ENCODE measurements at places on chromosomes 12 and 14.

- DNase-seq, result no peak
Measured at GRCh38 chr14:30864934-30865333, 9.4 kb upstream of the COCH start.

DNA sequence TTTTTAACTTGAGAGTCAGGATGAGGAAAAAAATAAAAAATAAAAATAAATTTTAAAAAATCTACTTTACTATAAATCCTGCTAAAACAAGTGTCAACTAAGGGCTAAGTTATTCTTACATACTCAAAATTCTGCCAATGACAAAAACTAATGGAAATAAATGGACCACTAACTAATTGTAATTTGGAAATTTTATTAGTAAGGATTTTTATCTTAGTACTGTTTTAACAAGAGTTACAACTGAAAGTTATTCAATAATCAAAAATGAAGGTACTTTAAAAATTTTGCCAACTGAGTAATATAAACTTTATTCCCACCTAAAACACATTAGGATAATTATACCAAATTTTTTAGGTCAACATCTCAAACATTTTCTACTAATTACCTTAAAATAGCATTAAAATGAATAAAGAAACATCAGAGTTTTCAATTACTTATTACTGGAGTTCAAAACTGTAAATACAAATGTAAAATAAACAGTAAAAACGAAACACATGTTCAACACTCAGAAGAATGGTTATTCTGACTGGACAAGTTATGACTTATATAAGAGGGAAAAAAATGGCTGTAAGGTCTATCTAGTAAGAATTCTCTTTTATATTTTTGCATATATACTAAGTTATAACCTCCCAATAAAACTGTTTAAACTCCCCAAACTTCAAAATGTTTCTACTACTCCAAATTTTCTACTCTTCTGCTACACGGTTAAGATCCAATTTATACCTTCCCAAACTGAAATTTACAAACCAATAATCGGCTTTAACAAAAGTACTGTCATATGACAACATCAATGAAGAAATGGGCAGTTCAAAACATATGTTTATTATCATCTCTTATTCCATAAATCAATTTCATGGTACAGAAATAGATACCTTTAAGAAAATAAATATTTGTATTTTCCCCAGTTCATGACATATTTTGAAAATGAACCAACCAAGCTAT lies 2.7 kb downstream of the HECTD1 start:
- DNase-seq, result no peak

DNA sequence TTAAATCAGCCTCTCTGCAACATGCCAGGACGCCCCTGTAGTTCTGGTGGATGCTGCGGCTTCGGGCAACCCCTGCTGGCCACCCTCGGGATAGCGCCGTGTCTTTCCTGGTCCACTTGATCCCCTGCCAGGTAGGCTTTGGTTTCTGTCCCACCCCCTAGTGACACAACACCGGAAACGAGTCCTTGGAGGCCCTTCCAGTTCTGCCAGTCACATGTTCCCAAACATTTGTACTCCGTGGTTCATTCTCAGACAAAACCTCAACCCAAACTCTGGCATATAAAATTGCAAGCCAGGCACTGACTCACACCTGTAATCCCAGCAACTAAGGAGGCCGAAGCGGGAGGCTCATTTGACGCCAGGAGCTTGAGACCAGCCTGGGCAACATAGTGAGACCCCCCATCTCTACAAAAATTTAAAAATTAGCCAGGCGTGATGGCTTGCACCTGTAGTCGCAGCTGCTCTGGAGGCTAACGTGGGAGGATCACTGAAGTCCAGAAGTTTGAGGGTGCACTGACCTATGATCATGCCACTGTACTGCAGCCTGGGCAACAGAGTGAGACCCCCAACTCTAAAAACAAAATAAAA lies 37.0 kb downstream of the RASAL1 start:
- peak; percentile 83 for DNase-seq

DNA sequence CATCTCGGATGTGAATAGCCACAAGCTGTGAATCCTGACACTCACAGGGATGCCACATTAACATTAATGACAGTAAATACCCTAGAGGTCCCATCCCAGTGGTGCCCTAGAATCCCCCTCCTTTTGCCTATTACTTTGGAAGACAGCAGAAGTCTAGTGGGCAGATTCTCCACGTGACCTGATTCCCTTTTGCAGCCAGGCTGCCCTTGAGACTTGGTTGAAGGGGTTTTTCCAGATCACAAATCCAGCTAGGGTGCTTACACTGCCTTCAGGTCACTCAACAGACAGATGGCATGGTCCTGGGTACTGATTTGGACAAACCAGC lies 8.7 kb downstream of the HDAC7 start:
- DNase-seq, result no peak

DNA sequence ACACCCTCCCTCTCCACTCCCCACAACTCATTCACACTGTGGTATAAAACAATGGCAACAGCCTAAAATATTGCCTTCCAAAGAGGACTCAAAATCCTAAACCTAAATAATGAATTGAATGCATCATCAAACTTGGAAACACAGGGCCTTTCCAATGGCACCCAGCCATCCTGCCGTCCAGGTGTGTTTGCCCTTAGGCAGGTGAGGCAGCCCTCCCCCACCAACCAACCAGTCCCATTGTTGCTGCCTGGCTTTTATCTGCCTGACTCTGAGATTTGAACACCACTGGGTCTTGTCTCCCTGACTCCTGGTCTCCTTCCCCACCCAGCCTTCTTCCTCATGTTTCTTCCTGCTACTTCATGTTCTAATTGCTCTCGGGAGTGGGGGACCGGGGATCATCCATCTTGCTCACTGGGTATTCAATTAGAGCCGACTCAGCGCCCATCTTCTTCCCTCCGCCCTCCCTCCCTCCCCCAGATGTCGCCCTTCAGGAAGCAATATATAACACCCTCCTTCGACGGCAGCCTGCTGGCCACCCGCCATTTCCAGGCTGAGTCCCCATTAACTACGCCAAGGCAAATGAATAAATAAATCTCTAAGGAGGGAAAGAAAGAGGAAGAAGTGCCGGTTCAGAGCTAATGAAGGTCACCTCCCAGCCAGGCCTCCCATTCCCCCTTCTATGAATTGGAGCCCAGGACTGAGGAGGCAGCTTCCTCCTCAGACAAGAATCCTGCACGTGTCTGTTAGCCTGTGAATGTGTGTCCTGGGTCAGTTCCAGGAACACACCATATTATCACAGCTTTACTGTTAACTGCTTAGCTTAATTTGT lies 36.3 kb upstream of the NTF3 start:
- DNase-seq, result peak; percentile 90

DNA sequence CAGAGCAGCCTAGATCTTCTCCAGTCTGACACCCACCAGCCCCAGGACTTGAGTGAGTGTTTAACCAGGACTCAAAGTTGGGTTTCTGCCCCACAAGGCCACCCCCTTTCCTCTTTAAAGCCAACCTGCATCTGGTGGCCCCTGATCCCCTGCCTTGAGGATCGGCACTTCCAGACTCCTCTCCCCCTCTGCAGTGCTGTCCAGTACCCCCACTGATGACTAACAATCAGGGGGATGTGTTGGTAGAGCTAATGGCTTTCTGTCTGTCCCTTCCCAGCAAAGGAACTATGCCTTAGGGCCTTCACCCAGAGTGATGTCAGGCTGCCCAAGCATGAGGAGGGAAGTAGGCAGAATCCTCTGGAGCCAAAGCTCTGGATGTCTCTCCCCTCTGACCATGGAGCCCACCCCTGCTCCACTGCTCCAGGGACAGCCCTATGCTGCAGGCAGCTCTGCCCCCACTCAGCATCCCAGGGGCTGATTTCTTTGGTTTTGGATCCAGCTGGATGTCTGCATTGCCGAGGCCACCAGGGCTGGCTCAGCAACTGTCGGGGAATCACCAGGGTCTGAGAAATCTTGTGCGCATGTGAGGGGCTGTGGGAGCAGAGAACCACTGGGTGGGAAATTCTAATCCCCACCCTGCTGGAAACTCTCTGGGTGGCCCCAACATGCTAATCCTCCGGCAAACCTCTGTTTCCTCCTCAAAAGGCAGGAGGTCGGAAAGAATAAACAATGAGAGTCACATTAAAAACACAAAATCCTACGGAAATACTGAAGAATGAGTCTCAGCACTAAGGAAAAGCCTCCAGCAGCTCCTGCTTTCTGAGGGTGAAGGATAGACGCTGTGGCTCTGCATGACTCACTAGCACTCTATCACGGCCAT lies 42.9 kb downstream of the DAD1 start:
- DNase-seq, result no peak

- DNase-seq, result no peak
Measured at GRCh38 chr12:8907513-8907912, 6.8 kb upstream of the PHC1 start.

GRCh38 chr14:92426237-92426636 lies 87.3 kb upstream of the RIN3 start:
- DNase-seq, result no peak

DNA sequence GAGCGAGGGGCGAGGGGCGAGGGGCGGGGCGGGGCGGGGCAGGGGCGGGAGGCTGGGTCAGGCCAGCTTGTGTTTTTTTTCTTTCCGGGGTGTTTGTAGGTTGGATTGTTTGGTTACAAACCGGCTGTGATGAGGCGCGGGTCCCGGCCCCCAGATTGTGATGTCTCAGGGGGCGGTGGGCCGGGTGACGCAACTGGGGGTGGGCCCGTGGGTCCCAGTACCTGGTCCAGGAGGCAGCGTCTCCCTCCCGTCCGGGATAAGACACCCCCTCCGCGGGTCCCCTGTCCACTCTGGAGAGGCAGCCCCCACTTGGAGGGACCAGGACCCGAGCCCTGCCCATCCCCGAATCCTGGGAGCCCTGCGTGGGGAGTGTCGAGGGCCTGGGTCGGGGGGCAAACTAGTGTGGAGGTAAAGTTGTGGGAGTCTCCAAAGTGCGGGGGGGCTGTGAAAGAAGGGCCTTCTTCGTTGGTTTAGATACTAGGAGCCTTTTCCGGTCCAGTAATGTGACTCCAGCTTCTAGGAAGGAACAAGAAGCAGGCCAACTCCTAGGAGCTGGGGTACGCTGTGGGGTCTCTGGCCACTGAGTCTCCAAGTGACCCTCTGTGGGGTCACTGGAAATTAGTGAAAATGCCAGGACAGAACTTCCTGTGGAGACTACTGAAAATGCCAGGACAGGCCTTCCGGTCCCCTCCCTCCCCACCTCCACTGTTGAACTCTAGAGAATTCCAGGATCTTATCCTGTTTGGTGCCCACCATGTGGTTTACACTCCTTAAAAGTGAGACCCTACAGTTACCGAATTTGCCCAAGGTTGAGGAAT lies 579 bp upstream of the CLMN start:
- no peak for DNase-seq

- no peak for DNase-seq
Measured at GRCh38 chr14:24427537-24428508, 1.6 kb downstream of the CBLN3 start.

- no peak for DNase-seq
Measured at GRCh38 chr12:62865065-62865464, 69.9 kb downstream of the PPM1H start.

DNA sequence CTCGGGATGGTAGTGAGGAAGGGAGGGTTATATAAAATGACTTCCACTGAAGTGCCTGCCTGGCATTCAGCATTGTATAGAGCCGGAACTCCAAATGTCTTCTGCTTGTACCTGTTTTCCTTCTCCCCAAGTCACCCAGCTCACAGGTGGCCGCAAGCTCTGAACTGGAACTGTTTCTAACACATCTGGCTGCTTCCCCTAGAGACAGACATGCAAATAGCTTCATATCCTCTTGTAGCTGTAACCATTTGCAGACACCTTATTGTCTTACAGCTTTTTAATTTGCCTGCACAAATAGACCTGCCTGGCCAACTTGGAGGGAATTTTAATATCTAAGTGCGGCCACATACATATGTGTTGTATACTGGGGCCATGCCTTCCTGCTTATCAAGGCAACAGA lies 126.0 kb downstream of the CHST11 start:
- DNase-seq, result no peak

- DNase-seq, result no peak
Measured at GRCh38 chr14:53034688-53035230, 83.9 kb upstream of the FERMT2 start.

DNA sequence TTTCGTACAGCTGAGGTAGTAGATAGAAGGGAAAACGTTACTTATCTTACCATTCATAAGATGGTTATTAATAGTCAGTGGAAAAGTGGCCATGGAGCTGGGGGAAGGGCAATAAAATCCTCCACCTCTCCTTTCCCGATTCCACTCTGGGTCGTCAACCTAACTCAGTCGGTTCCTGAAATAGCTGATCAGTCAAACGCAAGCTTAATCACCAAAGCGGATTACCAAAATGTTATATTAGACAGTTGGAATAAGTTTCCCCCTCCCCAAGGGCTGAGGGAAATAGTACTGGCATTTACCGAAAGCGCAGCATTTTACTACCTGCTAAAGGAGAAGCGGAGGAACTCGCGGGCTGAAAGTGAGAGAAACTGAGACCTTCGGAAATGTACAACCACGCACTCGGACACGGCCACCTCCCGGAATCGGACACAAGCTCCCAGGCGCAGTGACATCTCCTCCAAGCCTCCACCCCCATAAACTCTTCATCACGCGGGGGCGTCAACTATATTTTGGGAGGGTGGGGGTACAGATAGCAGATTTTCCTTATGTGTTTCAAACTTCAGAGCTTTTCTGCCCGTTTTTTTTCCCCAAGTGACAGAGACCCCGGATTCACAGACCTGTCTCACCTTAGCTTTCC lies 1.2 kb downstream of the PPM1H start:
- DNase-seq, result no peak

GRCh38 chr14:48546996-48547395 lies 871.6 kb upstream of the MDGA2 start:
- no peak for DNase-seq

- no peak for DNase-seq
Measured at GRCh38 chr14:95314609-95315008, 5.1 kb downstream of the CLMN start.

- DNase-seq, result no peak
Measured at GRCh38 chr12:76804435-76804976, 40.6 kb downstream of the ZDHHC17 start.

DNA sequence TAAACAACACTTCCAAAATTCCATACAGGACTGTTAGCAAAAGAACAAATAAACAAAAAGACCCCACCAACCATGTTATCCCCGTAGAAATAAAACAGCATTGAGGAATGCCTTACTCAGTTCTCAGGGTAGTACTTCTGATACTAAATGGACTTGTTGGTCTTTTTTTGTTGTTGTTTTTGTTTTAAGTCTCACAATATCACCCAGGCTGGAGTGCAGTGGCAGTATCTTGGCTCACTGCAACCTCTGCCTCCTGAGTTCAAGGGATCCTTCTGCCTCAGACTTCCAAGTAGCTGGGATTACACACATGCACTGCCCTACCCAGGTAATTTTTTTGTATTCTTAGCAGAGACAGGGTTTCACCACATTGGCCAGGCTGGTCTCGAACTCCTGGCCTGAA lies 17.1 kb downstream of the HNRNPC start:
- DNase-seq, result no peak
